ENCODE measurements at places on chromosomes 5 and 9.

GRCh38 chr5:67037171-67037570 is 159.4 kb downstream of the CD180 start:
- no peak for DNase-seq

- DNase-seq = no peak
These were observed 772 bp downstream of the DCAF10 start for GRCh38 chr9:37801287-37801850.

GRCh38 chr9:36835271-36835996 is 198.6 kb downstream of the PAX5 start:
- no peak for DNase-seq

- DNase-seq = no peak
These were observed 21.0 kb downstream of the ANKH start for GRCh38 chr5:14850419-14851049.
